Activated T-helper 2 cell treated with anti-CD3 and anti-CD28 coated beads, Interferon-gamma antibody, Interleukin-2, Interleukin-4, amounts not matched to agents 10 μg/mL and 5 μg/mL and 100 μg/mL, durations not matched to agents 14 hours and 24 hours and 36 hours (primary cell): ENCODE measurements at places on chromosomes 13 and 19.

- no peak for DNase-seq
Measured at GRCh38 chr13:112053167-112053743, 13.7 kb upstream of the SOX1 start.

- DNase-seq, result no peak
Measured at GRCh38 chr19:48959341-48960239, 4.9 kb downstream of the BAX start.

GRCh38 chr19:44728178-44728577 is 20.3 kb upstream of the BCL3 start:
- no peak for DNase-seq

- no peak for DNase-seq
Measured at GRCh38 chr19:572743-573518, 535 bp downstream of the BSG start.

DNA sequence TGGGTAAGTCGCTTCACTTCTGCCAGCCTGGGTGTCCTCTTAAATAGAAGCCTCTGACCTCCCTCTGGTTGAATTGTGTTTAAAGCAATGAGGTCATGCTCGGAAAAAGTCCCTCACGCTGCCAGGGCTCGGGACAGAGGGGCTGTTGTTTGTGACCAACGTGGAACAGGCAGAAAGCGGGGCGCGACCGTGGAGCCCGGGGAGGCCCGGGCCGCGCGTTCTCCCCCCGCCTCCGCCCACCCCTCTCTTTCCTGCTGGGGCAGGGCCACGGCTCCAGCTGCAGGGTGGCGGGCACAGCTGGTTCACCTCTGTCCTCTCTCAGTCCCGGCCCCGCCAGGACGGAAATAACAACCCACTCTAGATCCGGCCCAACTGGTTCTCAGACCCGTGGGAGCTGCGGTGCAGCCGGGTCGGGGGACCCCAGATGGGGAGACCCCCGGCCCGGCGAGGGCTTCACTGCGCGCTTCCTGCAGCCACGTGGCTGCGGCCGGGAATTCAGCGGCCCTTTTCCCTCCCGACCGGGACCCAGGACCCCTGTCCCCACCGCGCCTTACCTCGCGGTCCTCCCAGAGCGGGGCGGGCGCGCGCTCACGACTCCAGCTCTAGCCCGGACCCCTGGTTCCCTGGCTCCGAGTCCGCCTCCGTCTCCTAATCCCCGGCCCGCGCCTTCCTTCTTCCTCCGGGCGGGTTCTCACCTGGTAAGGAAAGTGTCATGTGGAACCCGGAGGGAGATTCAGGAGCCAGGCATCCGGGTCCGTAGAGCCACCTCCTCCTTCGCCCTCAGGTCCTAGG is 1.9 kb downstream of the CDC42EP5 start:
- DNase-seq, result no peak

DNA sequence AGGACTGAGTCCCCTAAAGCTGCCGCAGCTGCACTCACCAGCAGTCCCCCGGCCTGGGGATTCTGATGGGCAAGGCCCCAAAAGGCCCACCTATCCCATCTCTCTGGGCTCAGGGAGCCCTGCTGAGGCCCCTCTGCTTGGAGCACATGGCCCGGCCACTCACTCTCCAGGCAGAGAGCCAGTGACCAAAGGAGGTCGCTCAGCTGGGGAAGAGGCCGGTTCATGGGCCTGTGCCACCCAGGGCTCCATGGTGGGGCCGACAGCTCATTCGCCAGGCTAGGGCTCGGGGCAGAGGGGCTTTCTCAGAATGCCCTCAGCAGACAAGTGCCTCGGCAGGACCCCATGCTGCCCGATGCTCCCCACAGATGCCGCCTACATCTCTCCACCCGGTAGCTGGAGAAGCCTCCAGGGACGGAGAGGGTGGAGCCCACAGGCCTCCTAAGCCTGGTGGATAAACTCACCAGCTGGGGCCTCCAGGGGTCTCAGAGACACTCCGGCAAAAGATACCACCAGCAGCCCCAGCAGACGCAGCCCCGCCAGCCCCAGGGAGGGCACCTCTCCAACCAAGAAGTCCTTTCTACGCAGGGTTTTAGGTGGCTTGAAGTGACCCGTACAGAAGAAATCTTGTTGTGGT is 54.4 kb downstream of the MLLT1 start:
- no peak for DNase-seq

- no peak for DNase-seq
Measured at GRCh38 chr13:75675421-75675820, 39.3 kb downstream of the LMO7 start.

DNA sequence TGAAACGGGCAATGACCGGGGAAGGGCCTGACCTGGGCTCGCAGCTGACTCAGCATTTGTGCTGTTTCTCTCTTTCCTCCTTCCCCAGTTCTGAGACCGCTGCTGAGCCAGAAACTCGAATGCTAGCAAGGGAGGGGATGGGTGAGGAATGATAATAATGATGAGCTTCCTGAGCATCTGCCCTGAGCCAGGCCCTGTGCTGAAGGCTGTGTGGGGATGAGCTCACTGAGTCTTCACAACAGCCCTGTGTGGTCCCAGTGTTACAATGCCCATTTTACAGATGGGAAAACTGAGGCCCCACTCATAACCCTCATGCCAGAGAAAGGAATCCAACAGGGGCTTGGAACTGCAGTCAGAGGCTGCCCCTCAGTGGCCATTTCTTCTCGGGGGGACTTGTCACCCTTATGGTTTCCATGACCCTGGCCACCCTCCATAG is 8.1 kb downstream of the SULT2B1 start:
- DNase-seq, result no peak

DNA sequence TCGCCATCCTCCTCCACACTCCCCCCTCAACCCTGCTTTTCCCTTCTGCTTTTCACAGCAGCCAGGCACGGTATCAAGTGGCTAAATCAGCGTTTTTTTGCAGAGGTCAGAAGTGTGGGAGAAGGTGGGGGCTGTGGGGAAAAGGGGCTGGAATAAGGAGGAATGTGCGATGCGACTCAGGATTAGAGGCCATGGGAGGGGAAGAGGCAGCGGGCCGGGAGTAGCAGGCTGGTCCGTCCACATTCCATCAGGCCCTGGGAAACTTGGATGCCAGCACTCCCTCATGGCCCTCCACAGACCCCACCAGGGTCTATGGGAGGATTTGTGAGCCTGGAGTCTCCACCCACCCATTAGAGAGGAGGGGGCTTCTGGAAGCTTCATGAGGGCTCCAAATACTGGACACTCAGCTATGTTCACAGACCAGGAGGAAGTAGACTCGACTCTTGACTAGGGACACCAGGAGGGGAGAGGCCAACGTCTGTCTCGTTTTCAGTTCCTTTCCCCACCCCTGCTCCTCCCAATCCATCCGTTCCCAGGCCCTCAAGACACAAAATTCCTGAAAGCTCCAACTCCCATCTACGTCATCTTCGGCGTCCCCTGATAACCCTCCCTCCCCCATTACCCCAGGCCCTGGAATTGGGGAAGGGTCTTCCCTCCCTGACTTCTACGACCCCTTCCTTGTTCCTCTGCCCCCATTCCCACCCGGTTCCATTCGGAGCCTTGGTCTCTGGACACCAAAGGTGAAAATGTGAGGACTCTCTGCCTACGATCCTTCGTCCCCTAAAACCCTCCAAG is 3.3 kb upstream of the KCNC3 start:
- no peak for DNase-seq

GRCh38 chr19:50516964-50517703 is 3.4 kb upstream of the ASPDH start:
- DNase-seq, result no peak

GRCh38 chr13:42189061-42189460 is 82.9 kb upstream of the AKAP11 start:
- no peak for DNase-seq

- DNase-seq, result peak; percentile 40
Measured at GRCh38 chr19:1650650-1651567, 1.5 kb downstream of the TCF3 start.

DNA sequence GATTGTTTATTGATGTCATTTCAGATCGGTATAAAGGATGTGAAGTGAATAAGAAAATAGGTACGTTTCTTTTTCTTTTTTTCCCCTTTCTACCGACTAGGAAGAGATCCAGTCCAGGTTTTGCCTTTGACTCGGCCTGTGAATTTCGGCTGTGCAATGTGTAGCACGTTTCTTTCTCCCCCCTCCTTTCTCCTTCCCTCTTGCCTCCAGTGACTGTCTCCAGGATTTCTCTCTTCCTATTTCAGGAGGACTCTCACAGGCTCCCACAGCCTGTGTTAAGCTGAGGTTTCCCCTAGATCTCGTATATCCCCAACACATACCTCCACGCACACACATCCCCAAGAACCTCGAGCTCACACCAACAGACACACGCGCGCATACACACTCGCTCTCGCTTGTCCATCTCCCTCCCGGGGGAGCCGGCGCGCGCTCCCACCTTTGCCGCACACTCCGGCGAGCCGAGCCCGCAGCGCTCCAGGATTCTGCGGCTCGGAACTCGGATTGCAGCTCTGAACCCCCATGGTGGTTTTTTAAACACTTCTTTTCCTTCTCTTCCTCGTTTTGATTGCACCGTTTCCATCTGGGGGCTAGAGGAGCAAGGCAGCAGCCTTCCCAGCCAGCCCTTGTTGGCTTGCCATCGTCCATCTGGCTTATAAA is at the start of gene GPC6:
Gene GPC6, plus strand, starts transcription at position 185 of the 657 bp plus-strand sequence.
- DNase-seq, result no peak

- no peak for DNase-seq
Measured at GRCh38 chr19:56270676-56271075, 1.9 kb upstream of the EDDM13 start.

DNA sequence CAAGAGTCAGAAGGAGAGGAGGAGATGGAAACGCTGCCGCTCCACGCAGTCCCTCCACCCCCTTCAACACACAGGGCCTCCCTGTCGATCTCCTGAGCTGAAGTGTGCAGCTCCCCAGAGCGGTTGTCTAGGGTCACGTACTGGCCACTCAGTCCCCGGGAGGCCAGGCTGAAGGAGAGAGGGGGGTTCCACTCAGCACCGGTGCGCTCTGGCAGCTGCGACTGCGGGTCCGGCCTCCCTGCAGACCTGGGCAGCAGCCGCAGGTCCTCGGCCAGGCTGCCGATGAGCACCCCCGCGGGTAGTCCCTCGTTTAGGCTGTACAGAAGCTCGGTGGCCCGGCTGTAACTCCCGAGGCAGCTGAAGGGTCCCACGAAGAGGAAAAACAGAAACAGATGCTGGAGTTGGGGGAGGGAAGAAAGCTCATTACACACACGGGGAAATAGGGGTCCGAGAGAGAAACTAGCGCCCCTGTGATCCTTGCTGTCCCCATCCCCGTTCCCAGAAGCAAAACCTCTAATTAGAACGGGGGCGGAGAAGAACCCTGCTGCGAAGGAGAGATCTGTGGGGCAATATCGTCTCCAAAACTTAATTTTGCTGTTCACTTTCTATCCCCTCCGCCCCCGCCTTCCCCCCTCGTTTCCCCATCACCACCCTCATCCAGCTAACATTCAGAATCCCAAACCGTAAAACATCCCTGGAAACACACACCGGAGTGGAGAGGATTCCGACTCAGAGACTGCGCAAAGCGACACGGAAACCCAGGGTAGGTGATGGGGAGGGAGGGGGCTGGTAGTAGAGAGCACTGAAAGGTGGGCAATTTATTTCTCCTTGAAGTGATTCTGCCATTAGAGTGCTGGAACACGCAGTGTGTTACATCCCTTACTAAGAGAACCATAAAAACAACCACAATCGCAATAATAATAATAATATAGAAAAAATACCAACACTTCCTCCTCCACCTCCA is 1.8 kb downstream of the PCDH20 start:
- no peak for DNase-seq

DNA sequence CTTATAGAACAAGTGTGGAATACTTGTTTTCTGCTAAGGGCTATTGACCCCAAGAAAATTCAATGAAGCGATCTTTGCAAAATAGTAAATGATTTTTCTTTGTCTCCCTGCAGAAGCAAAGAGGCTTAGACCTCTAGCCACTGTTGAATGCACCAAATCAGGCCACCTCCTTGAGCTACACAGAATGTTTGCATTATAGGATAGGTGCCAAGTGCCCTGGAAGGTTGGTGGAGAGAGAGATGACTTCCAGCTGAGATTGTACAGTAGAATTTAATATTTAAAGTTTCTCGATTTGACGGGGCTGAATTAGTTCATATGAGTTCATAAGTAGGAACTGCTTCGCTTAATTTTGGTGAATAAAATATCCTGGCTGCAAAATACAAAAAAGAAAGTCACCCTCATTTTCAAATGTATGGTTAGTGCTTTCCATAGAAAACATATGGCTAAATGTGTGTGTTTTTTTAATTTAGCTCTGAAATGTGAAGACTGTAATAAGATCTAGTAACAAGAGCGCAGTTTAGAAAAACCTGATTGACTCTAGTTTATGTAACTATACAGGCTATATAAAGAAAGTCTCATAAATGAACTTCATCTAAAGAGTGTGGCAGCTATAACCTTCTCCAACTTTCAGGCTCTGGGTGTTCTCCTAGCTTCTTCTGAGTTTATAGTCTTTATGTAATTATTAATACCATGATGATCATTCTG is 41.6 kb downstream of the LRCH1 start:
- DNase-seq, result no peak

- DNase-seq, result no peak
Measured at GRCh38 chr13:34695063-34695462, 247.0 kb upstream of the NBEA start.

DNA sequence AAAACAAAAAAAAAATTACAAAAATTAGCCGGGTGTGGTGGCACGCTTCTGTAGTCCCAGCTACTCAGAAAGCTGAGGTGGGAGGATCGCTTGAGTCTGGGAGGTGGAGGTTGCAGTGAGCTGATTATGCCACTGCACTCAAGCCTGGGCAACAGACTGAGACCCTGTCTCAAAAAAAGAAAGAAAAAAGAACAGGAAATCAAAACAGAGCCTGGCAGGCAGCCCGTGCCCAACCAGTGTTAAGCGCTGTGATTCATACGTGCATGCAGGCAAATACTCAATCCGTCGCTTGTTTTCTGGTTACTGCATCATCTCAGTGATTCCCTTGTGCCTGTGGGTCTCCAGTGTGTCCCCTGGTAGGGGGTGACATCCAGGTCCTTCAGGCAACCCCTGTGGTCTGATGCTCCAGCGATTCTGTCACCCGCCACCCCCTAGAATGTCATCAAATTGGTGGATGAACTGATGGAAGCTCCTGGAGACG is 18.1 kb downstream of the DDX39A start:
- no peak for DNase-seq

- DNase-seq, result no peak
Measured at GRCh38 chr19:49786376-49786820, 19.6 kb downstream of the AP2A1 start.

GRCh38 chr13:49044008-49044407 is 68.3 kb downstream of the FNDC3A start:
- DNase-seq, result no peak

DNA sequence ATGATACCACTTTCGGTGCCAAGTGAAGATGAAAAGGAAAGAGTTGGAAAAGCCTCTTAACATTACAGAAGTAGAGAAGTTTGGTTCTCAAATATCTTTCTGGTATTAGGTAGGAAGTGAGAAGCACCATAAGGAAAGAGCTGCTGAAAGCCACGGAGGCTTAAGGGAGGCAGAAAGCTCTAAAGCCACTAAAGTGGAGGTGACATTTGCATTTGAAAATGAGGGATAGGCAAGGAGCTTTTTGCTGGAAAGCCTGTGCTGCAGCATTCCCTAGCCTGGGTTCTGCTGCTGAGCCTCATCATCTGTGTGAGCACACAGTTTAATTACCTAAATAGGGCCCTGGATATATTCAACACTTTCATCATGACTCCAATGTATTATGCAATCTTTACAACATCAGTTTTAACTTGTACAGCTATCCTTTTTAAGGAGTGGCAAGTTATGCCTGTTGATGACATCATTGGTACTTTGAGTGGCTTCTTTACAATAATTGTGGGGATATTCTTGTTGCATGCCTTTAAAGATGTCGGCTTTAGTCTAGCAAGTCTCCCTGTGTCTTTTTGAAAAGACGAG is 315.4 kb downstream of the RBM26 start:
- no peak for DNase-seq
